Stimulated activated CD4-positive, alpha-beta T cell treated with anti-CD3 and anti-CD28 coated beads, Interleukin-2, amount 100 ng/mL, for 48 hours (primary cell): ENCODE measurements at places on chromosomes 7 and 10.

GRCh38 chr10:109974504-109975191, 33.1 kb upstream of the ADD3 start:
- DNase-seq, result no peak

DNA sequence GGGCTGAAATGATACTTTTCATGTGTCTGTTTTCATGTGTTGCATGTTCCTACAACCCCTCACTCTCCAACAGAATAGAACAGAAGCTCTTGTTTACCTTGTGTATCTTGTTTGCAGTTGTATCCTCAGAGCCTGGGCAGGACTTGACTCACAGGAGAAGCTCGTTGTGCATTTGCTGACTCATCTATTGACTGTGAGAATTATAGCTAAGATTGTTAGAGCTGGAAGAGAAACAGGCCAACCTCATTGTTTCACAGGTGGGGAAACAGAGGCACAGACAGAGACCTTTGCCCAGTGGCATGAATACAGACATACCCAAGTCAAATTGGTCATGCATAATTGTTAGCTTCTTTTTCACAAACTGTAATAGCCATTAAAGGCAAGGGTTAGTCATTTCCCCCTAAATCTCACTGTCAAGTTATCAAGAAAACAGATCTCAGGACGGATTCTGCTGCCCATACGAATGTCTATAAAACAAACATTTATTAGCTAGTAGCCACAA, 4.6 kb upstream of the TSPAN15 start:
- DNase-seq, result no peak

- DNase-seq, result no peak
Measured at GRCh38 chr7:120973849-120974248, 14.7 kb upstream of the CPED1 start.

DNA sequence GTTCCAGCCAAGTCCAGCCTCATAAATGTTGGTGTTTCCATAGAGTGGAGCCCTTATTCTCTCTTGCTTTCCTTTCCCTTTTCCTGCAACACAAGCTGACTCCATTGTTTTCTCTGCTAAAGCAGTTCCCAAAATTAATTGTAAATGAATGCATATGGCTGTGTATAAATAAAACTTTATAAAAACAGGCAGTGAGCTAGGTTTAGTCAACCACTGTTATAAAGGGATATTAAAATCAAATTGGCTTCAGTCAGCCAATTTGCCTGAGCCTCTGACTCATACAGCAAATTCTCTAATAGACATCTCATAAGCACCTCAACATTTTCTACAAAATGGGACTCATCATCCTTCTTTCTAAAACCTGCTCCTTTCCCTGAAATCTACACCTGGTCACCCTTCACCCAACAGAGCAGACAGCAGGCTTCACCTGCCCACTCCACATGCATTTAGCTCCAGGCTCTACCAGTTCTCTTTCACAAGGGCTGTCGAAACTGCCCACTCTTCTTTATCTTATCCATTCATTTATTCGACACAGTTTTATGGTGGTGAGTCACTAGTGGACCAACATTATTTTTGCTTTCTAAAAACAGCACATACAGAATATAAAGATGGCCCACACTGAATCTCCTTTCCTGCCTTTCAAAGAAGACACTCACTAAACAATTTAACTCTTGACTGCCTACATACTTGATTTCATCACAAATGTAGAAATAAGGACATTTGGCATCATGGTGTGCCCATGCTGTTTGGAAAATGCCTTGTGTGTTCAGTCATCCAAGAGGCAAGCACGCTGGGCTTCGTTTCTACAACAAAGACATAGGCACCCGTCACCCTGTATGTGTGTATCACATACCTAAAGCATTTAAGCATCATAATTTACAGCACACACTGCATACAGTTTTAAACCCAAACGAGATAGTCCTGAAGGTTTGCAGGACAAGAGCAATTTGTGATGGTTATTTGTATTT, 74.6 kb upstream of the C7orf33 start:
- no peak for DNase-seq

DNA sequence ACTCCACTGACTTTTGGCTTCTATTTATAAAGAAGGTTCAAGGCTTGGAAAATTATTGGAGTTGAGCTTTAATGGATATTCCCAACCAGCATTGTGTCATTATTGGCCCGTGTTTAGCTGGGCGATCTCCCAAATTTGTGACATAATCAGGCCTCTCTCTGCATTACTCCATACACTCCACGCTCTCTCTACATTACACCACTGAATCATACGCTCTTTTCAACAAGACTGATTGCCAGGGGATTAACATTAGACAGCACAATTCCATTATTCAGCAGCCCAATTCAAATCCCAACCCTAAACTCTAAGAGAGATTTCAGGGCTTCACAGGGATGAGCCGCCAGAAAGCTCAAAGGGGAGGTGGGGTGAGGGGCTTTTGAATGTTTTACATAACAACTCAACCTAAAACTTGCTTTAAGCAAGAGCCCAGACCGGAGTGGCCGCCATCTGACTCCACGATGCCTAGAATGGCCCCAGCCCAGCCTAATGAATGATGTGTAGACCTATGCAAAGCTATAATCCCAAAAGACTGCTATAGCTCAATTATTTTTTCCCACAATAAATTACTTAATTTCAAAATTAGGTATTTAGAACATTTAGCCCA, 61.8 kb downstream of the FGFR2 start:
- DNase-seq, result no peak

GRCh38 chr7:77202481-77202976, 2.9 kb upstream of the FGL2 start:
- DNase-seq, result no peak

DNA sequence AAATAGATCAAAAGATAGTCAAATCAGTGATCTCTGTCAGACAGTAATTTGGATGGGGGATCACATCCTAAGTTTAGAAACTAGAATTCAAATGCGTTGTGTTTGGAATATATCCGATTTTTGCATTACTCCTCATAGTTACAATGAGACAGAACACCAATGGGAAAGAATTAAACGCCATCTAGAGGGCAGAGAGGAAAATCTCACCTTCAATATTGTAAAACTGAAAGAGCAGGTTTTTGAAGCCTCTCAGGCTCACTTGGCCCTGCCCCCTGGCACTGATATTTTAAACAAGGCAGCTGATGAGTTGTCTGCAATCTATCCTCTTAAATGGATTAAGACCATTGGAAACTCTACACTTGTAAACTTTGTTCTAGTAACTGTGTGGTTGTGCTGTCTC, 17.7 kb downstream of the FRG2B start:
- no peak for DNase-seq

GRCh38 chr10:27981744-27982143, 17.1 kb downstream of the ODAD2 start:
- no peak for DNase-seq

DNA sequence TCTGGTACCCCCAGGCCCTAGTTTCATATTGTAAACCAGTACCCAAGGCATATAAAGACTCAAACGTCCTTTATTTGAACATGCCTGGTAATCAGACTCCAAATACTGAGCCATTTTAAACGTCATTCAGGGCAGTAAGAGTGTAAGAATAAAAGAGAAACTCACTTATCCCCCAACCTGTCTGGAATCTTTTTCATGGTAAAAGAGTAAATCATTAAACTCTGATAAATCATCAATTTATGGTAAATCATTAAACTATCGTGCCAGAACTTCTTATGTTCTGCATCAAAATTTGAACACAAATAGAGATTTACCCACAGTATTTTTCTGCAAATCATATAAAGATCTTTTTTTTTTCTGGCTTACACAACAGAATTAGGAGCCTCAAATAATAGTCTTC, 734.3 kb upstream of the POT1 start:
- DNase-seq, result no peak

DNA sequence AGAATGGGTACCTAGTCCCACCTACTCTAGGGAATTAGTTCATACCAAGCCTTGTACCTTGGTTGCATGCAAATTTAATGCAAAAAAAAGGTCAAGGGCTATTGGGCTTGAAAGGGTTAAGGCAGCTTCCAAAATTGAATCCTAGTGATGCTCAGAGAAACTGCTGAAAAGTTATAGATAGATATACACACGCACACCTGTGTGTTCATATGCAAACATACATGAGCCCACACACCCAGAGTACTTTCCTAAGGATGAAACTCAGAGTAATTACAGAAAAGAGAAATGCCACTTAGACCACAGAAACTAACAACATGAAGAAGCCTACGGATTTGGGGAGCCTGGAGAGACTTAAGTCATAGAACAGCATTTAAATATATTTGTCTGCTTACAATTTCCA, 1.5 kb downstream of the SLC25A13 start:
- DNase-seq, result no peak

DNA sequence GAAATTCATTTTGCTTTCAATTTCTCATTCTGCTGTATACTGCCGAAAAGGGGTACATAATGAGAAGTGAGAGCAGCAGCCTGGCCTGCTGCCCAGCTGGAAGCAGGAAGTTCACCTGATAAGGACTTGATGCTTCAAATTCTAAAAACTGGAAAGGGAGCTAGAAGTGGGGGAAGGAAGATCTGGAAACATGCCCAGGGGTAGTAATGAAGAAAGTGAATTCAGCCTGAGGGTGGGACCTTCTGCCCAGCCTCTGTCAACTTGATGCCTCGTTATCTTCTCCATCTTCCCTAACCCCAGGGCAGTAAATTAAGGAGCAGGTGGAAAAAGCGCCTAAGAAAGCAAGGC, 69.4 kb downstream of the ARMH3 start:
- no peak for DNase-seq

DNA sequence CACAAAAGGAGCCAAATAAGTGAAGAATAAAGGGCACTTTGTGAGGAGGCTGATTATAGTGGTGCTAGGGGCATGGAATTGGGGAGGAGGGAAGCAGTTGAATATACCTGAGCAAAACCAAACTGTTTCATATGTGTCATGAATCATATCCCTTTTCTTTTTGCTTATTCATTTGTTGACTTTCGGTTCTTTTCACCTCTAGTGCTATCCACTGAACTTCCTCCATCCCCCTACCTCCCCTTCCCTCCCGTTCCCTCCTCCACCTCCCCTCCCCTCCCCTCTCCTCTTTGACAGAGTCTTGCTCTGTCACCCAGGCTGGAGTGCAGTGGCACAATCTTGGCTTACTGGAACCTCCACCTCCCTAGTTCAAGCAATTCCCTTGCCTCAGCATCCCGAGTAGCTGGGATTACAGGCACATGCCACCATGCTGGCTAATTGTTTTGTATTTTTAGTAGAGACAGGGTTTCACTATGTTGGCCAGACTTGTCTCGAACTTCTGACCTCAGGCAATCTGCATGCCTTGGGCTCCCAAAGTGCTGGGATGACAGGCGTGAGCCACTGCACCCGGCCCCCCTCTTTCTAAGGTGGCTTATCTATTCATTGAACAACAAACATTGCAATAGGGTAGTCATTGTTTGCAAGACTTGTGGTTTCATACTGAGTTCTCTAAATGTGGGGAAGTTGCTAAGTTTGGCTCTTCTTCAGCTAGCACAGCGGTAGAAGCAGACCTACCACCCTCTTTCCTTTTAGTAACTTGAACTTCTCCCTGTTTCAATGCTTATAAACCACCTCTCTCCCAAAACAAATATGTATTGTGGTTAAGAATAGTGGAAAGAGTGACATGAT, 150.4 kb upstream of the PRPS1L1 start:
- DNase-seq, result peak; percentile 2

DNA sequence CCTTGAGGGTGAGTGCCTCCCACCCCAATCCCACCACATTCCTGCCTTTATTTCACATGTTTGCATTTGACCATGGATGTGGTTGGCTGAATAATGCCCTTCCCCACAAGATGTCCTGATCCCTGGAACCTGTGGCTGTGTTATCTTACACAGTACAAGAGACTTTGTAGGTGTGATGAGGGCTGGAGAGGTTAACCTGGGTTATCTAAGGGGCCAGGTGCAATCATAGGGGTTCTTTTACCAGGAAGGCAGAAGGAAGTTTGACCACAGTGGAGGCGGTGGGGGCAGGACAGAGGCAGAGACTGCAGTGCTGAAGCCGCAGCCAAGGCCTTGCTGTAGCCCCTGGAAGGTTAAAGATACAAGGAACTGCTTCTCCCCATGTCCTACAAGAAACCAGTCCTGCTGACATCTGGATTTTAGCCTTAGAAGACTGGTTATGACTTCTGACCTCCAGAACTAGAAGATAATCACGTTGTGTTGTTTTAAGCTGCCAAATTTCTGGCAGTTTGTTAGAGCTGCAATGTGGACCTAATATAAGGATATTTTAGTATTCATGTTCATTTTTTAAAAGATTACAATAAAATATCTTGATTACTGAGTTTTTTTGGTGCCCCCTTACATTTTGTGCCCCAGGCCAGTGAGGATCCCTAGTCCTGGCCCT, 136.6 kb downstream of the ARHGAP22 start:
- no peak for DNase-seq

DNA sequence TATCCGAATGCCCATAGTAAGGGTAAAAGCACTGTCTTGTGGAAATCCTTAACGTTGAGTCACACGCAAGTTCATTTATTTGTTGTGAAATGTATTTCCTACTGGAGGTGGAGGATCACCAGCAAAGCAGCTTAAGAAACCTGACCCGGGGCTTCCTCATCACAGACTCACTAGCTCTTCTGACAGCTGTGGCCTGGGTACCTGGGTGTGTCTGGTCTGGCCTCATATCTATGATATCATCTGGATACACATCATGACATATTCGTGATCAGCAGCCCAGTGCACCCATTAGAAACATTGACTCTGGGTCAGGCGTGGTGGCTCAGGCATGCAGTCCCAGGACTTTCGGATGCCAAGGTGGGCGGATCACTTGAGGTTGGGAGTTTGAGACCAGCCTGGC, 8.8 kb downstream of the DRGX start:
- no peak for DNase-seq

DNA sequence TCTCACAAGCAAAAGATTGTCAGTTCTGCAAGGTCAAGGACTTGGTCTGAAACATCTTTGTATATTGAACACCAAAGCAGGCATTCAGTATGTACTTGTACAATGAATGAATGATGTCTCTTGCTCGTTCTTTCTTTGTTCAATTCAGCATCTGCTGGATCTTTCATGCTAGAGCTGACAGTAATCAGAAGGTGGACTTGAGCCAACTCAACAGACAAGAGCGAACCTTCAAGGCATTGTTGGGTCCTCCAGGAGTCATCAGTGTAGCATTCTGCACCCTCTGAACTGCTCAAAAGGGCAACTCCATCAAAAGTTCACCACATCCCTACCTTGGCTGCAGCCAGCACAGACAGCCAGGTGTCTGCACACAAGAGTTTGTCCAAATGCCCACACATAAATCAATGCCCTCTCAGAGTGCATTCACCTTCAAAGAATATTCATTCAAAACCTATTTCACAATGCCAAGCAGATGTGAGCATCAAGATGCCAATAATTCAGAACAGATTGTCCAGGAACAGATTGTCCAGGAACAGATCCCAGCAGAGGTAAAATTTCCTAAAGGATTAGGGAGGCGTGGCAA, 386.7 kb downstream of the CALN1 start:
- DNase-seq, result no peak

- no peak for DNase-seq
Measured at GRCh38 chr10:71845410-71846405, 5.3 kb downstream of the PSAP start.

DNA sequence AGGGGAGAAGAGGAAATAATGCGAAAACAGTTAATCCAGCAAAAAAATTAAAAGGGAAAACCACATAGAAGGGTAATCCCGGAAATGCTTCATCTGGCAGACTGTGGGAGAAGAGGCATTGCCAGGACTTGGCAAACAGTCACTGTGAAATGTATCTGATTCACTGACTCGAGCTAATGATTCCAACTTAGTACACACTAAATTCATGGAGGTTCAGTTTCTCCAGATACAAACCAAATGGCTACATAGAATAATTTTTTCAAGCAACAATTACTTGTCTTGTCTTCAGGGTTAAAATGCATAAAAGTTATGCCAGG, 36.4 kb downstream of the GDI2 start:
- DNase-seq, result no peak

- DNase-seq, result no peak
Measured at GRCh38 chr10:36679554-36679953, 445.8 kb upstream of the ANKRD30A start.
